Left kidney (tissue), 8 donors: ENCODE measurements at places on chromosomes 13 and 19. TPM values are rescaled to one million over a fixed set of nuclear protein-coding genes. Genes with fewer than 3 reads are reported as not detected.

Gene LGALS7B
- polyA plus RNA-seq = not detected

Gene CCDC70
- polyA plus RNA-seq = not detected

Gene CYP2F1
- polyA plus RNA-seq = 0.28 TPM

Gene ZNF256
- polyA plus RNA-seq = 12.1 TPM

Gene SIGLEC11
- polyA plus RNA-seq = 4.1 TPM

Gene FREM2
- 52.7 TPM for polyA plus RNA-seq

DNA sequence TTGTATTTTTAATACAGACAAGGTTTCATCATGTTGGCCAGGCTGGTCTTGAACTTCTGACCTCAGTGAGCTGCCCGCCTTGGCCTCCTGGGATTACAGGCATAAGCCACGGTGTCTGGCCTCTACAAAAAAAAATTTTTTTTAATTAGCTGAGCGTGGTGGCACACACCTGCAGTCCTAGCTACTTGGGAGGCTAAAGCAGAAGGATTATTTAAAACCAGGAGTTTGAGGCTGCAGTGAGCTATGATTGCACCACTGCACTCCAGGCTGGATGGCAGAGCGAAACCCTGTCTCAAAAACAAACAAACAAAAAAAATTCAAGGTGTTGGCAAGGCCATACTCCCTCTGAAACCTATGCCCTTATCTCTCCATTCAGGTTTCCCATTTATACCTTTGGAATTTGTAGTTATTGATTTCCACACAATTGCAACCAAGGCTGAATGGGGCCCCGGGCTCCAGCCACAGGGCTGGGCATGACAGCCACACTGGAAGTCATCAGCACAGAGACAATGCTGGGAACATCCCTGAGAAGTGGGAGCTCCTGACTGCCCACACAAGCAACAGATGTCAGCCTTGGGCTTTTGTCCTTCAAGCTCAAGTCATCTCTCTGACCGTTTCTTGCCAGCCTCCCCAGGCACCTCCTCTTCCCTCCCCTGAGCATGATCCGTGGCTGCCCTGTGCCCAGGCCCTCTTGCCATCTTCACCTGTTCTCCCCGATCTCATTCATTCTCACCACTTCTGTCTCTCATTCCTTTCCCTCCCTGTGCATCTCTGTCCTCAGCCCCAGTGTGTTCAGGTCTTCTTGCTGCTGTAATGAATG, 27.2 kb upstream of the CALM3 start:
- DNase-seq = no peak

DNA sequence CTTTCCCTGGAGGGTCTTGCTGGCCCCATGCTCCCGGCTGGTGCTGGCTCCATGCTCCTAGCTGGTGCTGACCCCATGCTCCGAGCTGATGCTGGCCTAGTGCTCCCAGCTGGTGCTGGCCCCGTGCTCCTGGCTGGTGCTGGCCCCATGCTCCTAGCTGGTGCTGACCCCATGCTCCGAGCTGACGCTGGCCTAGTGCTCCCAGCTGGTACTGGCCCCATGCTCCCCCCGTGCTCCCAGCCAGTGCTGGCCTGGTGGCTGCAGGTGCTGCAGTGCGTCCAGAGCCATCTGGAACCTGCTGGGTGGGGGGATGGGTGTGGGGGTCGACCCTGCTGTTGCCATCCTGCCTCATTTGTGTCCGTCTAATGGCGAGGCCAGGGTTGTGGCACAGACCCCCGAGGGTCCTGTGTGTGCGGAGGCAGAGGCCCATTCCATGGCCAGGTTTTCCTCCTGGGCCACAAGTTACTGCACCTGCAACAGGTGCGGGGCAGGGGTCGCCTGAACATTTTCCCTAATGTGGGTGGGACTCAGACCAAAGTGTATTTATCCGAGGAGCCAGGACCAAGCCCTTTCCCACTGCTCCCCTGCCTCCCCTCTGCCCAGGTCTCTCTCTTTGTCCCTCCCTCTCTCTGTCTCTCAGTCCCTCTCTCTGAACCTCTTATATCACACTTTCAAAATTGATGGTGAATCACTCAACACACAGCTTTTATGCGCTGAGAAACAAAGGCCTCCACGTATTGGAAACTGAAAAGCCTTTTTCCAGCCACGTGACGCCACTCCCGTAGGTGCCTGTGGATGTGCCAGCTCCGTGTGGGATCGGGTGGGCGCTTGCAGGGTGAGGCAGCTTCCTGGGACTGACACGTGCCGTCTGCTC, 45.1 kb downstream of the MCF2L start:
- no peak for DNase-seq

DNA sequence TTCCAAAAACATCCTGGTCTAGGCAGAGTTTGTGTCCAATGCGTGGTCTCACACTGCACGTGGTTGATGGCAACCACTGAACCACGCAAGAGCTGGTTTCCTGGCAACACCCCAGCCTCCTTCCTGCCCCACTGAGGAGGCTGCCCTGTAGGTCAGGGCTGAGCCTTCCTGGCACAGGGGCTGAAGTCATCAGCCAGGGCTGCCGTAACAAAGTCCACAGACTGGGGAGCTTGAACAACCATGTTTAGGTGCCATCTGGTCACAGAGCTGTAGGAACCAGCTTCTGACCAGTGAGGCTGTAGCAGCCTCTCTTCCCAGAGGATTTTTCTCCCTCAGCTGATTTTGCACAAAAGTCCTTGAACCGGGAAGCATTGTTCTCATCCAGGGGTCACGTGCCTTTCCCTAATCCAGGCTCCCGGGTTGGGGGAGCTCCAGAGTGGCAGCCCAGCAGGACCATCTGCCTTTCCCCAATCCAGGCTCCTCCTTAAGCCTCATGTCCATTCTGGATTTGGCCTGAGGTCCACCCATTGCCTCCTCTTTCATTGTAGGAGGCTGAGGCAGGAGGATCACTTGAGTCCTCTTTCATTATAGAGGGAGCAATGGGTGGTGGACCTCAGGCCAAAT, 53.9 kb downstream of the CHST8 start:
- DNase-seq = no peak

DNA sequence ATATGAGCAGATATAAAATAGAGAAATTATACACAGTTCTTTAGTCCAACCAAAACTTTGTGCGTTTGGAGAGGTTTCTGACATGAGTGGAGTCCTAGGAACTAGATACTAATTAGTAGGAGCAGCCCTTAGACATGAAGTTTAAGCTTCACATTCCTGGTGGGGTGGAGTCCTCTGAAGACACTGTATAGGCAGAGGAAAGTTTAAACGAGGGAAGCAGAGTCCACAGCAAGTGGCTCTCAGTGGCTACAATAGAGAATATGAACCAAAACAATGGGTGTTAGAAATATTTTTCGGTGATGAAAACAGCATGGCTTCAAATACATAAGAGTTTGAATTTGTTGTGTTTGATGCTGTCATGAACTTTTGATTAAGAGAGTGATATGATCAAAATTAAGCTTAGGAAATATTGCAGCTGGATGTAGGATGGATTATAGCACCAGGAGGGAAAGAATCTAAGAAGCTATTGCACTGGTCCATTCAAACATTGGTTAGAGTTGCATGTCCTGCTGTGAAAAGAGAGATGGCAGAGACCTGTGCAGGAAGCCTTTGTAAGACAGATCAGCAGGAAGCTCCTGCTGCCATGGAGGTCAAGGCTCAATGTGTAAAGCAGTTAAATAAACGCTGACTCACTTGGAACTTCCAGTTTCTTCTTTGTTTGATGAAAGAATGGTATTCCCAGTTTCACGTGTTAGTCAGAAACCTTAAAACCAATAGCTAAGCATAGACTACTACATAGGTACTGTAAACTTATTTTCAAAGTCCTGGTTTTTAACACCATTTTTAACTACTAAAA, 175.2 kb downstream of the TDRD3 start:
- no peak for DNase-seq

DNA sequence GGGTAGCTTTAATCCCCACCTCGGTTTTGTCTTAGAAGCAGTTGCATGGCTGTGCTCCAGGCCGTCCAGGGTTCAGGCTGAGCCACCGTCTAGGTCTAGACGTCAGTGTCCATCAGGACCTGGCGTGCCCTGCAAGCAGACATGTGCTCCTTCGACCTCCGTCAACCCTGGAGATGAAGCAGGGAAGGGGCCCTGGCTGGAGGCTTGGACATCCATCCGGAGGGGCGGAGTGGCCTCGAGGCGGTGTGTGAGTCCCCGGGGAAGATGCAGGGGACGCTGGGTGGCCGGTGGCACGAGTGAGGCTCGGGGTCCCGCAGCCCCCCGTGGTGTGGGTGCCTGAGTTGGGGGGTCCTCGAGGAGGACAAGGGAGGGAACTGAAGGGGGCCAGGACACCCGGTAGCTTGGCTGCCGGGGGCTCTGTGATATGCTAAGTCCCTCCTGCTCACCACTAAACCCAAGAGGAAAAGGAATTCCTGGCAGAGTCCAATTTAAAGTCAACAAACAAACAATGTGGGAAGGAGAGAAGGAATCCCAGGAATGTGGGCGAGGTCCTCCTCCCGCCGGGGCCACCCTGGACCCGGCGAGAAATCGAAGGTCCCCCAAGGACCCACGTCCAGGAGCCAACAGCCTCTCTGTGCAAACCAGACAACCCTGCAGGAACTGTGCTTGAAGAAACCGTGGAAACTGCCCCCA, 14.9 kb upstream of the PTBP1 start:
- DNase-seq = peak; percentile 59

- no peak for DNase-seq
Measured at GRCh38 chr19:46634656-46635218, 1.3 kb downstream of the GNG8 start.
